ENCODE measurements at places on chromosomes 1 and 21.

DNA sequence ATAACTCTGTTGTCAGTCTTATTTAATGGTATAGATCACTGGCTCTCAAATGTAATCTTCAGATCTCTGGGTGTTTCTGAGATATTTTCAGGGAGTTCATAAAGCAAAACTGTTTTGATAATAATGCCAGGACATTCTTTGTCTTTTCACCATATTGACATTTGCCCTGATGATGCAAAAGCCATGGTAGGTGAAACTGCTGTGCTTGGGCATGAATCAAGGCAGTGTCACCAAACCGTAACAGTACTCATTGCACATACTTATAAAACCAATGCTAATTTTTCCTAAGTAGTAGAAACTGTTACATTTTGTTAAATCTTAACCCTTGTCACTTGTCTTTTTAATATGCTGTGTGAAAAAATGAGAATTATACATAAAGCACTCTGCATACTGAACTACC is 76.0 kb downstream of the RPS6KC1 start:
- DNase-seq: no peak

DNA sequence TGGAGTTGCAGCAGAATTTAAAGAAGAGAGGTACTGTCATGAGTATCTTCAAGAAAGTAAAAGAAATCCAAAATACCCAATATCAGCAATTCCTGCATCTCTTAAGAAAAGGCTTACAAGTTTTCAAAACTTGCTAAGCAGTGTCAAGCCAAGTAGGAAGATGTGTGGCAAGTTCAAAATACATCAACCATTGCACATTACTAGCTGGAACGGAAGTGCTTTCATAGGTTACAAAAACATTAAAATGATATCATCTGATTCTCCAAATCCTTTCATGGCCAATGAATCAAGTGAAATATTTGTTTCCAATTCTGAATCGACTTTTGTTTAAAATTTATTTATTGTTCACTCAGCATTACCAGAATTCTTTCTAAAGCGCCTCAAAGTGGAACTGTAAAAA is 5.7 kb upstream of the ABCA4 start:
- DNase-seq: no peak

- no peak for DNase-seq
Observed at GRCh38 chr1:84736445-84736844, 46.2 kb upstream of the SSX2IP start.

GRCh38 chr1:180616439-180616838 is 15.4 kb upstream of the XPR1 start:
- DNase-seq: no peak

DNA sequence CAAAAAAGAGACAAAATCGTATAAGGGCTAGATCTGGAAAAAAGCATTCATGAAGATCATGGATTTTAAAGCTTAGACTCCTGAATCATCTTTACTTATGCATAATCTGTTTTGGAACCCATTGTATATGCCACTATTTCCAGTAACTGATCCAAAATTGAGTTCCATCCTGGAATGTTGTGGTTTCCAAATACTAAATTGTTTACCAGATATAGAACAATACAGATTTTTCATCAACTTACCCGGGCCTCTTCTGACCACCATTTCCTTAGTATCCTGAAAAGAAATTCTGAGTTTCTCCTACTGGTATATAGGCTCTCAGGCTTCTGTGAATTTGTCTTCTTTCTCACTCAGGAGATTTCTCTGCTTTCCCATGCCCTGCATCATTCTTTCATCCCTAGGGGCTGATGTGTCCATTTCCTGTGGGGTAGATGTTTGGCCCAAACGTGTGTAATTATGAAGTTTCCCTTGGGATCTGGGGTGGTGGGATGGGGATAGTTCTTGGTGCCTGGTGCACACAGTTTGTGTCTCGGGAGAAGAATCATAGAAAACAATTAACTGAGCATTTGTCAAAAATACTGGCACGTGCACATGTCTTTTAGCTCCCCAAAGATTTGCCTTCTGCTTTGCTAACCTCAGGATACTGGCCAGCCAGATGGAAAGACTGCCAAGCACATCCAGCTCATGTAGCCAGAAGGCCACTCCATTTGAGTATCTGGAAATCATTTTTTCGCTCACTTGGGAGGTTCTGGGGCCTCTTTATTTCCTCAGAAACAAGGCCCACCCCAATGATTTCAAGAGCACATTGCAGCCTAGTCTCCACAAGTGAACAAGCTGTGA is 127.8 kb downstream of the NTMT2 start:
- no peak for DNase-seq

DNA sequence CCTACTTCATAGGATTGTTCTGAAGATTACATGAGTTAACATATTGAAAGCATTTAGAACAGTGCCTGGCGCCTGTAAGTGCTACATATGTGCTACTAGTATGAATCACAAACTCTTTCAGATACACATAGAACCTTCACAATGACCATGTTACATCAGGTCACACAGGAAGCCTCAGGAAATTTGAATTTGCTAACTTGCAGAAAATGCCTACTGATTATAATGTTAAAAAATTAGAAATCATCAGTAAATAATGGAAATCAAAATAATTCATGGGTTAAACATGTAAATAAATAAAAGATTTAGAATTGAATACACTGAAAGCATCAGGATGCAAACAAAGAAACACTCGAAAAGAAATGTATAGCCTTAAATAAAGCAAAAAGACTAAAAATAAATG is 94.9 kb downstream of the SPAG17 start:
- DNase-seq: no peak

DNA sequence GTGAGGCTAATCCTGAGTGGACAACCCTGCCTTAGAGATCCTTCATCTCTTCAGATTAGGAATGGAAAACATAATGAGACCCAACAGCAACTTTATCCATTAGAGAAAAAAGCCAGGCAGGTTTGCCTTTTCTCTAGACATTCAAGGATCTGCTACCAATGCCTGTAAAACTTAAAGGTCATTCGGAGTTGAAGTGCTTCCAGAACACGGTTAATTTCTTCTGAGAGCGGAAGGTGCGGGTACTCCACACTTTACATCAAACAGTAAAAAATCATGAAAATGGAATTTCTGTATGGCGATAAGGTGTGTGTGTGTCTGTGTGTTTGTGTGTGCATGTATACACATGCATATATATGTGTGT is 65.2 kb upstream of the PRKACB start:
- no peak for DNase-seq

DNA sequence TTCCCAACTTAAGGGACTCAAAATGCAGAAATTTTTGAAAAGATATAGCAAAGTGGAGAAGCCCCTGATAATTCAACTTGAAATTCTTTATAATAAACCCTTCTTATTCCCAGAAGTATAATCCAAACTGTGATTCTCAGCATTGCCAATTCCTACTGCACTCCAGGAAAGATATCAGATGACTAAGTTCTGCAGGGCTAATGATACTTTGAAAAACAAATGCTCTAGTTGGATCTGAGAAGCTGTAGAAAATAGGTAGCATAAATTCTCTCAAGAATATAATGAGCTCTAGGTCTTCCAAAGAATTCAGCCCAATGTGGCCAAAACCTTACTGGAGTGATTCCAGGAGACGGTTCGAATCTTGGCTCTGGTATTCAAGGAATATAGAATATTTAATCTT is 294.0 kb upstream of the PTBP2 start:
- DNase-seq: no peak

DNA sequence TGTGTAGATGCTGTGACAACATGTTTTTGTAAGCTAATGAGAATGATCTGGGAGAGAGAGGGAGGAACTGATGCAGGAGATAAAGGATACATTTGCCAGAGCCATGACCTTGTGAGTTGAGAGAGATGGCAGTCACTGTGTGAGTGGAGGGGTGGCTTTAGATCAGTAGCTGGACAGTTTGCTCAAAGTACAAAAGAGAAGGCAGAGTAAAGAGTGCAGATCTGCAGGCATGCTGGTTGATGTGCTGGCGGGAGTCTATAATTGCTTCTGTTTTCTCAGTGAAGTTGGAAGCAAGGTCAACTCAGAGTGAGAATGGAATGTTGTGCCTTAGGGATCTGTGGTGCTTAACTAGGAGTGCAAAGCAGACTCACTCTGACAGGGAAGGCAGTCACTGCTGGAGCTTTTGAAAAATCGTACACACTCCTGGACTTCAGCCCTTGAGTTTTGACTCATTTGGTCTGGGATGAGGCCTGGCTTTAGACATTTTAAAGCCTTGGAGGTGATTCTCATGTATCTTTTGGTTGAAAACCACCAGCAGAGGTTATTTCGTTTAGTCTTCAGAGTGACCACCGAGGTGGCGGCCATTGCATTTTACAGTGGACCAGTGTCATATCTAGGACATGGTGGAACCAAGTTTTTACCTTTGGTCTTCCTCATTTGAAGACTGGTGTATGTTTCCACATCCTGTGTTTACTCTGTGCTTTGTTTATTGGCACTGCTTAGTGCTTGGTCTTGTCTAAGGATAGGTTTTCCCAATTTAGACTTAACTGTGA is 49.6 kb downstream of the MTR start:
- DNase-seq: no peak

GRCh38 chr1:20137055-20137454 is 2.1 kb upstream of the PLA2G2F start:
- no peak for DNase-seq

DNA sequence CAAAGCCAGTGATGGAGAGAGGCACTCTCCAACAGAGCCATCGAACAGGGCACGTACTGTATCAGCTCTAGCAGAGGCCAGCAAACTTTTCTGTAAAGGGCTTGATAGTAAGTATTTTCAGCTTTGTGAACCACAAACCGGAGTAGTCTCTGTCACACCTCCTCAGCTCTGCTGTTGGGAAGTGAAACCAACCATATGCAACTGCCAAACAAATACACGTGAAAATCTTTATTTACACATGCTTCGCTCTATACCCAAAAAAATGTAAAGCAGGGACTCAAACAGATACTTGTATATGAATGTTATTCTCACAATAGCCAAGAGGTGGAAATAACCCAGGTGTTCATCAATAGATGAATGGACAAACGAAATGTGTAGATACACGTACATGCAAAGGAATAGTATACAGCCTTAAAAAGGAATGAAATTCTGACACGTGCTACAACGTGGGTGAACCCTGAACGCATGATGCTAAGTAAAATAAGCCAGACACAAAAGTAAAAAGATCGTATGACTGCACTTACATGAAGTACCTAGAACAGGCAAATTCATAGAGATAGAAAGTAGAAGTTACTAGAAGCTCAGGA is 39.0 kb downstream of the SETD4 start:
- DNase-seq: no peak
